HCT116 (cell line): ENCODE measurements at places on chromosomes 1 and 21. TPM values are rescaled to one million over a fixed set of nuclear protein-coding genes. Genes with fewer than 3 reads are reported as not detected.

The TFF3 gene
- total RNA-seq, result 0.22 TPM

The UQCRHL gene
- total RNA-seq, result 2.5 TPM

The NLRP3 gene
- not detected for total RNA-seq

GRCh38 chr1:196305216-196305615 is 303.0 kb downstream of the KCNT2 start:
- H3K4me1 ChIP-seq, result no peaks in the 10 kb centered on the region
- H3K27me3 ChIP-seq, result no peaks in the 10 kb centered on the region
- no peak overlapping the region for H3K27ac ChIP-seq

DNA sequence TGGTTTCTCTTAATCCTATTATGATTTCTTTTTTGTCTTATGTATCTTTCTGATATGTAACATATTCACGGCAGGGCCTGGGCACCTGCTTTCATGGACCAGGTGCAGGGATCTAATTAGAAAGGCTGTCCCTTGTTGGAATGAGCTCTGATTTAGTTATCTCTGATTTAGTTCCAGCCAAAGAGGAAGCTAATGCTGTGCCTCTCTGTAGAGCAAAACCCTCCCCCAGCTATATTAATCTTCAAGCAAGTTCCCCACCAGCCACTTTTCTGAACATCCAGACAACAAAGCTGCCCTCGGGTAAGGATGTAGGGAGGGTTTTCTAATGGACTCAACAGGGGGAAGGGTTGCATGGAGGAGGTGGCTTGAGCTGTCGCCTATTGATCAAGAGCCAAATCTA is 6.1 kb downstream of the TSACC start:
- 0 out of 2 replicates have a peak, but pooled peaks cover 2% of the 10 kb centered on the region for H3K27me3 ChIP-seq
- no peak overlapping the region for H3K4me3 ChIP-seq
- DNase-seq, result no peak
- no peaks in the 10 kb centered on the region for H3K36me3 ChIP-seq

The BPNT1 gene
- 25.2 TPM for total RNA-seq

GRCh38 chr1:161098210-161099068 is at the start of gene KLHDC9:
KLHDC9 (plus strand) TSS chr1:161098361; CDS start chr1:161098536, 175 bp downstream.
- H3K27ac ChIP-seq, result peak within 1 kb of the TSS; percentile 50
- H3K36me3 ChIP-seq, result peaks cover 20% of the 10 kb centered on the region; the same call in 1 of the 2 replicates
- peak within 1 kb of the TSS; percentile 41 for H3K4me3 ChIP-seq
- no peaks in the 10 kb centered on the region for H3K27me3 ChIP-seq
- H3K4me1 ChIP-seq, result peaks cover 26% of the 10 kb centered on the region
- peak; percentile 69 for DNase-seq

DNA sequence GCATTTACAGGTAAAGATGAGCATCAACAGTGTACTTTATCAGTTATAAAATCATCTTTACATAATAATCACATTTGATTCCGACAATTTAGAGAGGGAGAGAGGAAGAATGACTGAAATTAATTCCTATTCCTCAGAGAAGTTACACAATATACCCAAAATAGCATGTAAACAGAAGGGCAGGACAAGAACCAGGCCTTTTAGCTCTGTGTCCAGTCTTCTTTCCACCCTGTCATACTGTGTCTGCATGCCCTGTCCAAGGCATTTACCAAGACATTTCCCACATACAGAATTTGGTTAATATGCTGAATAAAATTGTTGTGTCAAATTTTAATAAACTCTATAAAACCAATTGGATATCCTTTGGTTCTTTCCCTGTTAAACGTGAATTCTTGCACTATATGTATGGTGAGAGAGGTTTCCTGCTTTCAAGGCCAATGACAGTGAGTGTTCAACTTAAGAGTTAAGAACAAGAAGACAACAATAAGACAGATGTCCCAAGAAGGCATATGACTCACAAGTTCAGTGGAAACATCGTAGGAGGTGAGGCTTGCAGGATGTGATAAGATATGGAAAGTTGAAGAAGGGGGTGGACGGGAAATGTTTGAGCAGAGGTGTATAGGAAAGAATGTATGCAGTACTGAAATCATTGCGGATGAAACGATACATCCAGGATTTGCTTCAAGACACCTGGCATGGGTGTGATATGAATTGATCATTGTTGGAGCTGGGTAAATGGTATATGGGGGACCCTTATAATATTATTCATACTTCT is 20.8 kb downstream of the LRRC8B start:
- H3K36me3 ChIP-seq, result no peaks in the 10 kb centered on the region
- H3K27me3 ChIP-seq, result no peaks in the 10 kb centered on the region
- DNase-seq, result peak; percentile 16
- no peaks in the 10 kb centered on the region; the same call in 1 of the 2 replicates for H3K4me1 ChIP-seq
- H3K4me3 ChIP-seq, result no peak overlapping the region

DNA sequence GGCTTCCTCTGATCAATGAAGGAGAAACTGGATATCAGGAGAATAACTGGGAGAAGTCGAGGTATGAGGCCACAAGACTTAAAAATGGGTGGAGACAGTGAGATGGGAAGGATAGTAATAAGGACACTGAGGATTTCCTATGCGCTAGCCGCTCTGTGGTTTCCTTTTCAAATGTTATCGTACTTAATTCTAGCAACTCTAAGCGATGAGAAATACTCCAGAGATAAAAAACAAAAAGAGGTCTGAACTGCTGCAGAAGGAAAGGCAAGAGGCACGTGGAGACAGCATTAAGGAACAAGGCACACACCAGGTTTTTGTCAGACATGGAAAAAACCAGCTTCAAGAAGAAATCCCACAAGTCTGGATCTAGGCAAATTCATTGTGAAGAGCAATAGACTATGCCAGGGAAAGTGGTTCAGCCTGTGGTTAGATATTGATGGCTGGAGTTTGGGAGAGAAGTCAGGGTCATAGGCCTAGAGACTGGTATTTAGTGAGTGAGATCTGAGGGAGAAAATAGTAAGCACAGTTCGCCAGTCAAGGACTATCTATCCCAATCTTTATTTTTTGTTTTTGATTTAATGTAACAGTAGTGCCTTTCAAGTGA is 5.3 kb downstream of the CLCA2 start:
- no peak for DNase-seq
- H3K27ac ChIP-seq, result no peak overlapping the region
- no peaks in the 10 kb centered on the region for H3K27me3 ChIP-seq
- H3K36me3 ChIP-seq, result no peaks in the 10 kb centered on the region

DNA sequence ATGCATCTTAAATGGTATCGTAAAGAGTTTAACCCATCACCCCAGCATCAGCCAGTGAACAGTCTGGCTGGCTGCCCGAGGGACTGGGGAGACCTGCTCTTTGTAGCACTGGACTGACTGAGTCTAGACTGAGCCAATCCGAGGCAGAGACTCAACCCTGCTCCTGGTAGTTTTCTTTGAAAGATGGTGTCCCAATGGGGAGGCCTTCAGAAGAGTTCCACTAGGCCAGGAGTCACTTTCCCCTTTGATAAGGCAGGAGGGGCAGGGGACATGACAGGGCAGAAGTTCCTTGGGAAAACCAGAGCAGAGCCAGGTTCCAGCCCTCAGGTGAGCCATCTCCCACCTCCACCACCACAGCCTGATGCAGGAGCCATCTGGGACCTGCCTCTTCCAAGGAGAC is 203.5 kb downstream of the CAMTA1 start:
- no peak overlapping the region for H3K27ac ChIP-seq
- H3K27me3 ChIP-seq, result no peaks in the 10 kb centered on the region
- no peak overlapping the region for H3K4me3 ChIP-seq
- no peaks in the 10 kb centered on the region for H3K36me3 ChIP-seq
- DNase-seq, result no peak

GRCh38 chr1:198939286-198939685 is 300.4 kb downstream of the PTPRC start:
- peaks cover 8% of the 10 kb centered on the region for H3K4me1 ChIP-seq
- H3K36me3 ChIP-seq, result no peaks in the 10 kb centered on the region
- no peak overlapping the region for H3K4me3 ChIP-seq

GRCh38 chr21:38794978-38795377 is 10.8 kb upstream of the ETS2 start:
- no peaks in the 10 kb centered on the region for H3K27me3 ChIP-seq
- no peak for DNase-seq
- H3K4me3 ChIP-seq, result no peak overlapping the region
- H3K36me3 ChIP-seq, result no peaks in the 10 kb centered on the region
- H3K27ac ChIP-seq, result no peak overlapping the region; the same call in 1 of the 2 replicates
- peaks cover 42% of the 10 kb centered on the region for H3K4me1 ChIP-seq

DNA sequence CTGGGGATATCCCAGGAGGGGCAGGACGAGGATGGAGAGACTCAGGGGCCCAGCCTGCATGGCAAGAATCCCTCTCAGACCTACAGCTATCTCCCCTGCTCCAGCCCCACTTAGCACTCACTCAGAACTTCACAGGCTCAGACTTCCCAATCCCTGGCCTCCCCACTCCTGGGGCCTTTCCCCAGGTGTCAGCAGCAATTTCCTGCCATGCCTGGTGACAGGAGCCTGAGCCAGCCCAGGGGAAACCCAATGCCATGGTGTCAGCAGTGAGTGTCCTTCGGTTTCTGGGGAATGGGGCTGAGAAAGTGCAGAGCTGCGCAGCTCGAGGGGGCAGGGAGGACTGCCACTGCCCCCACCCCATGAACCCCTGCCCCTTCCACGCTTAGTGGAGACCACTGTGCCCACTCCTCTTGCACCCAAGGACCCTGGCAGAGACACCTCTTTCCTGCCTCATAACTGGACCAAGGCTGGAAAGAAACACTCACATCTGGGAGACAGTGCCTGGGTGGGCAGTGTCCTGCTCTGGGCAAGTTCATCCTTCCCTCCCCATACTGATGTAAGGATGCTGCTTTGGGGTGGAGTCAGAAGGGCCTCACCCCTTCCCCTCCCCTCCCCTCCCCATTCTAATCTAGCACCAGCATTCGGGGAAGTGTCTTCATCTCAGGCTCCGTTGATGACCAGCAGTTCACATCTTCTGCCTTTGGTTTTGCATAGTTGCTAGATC is 17.1 kb upstream of the UBL4B start:
- no peak overlapping the region for H3K27ac ChIP-seq
- no peaks in the 10 kb centered on the region for H3K4me1 ChIP-seq
- no peak overlapping the region for H3K4me3 ChIP-seq
- H3K36me3 ChIP-seq, result no peaks in the 10 kb centered on the region

- no peaks in the 10 kb centered on the region for H3K27me3 ChIP-seq
- DNase-seq, result no peak
- no peaks in the 10 kb centered on the region for H3K36me3 ChIP-seq
- no peak overlapping the region for H3K4me3 ChIP-seq
These were observed 40.4 kb downstream of the ZNF691 start for GRCh38 chr1:42886800-42887199.

DNA sequence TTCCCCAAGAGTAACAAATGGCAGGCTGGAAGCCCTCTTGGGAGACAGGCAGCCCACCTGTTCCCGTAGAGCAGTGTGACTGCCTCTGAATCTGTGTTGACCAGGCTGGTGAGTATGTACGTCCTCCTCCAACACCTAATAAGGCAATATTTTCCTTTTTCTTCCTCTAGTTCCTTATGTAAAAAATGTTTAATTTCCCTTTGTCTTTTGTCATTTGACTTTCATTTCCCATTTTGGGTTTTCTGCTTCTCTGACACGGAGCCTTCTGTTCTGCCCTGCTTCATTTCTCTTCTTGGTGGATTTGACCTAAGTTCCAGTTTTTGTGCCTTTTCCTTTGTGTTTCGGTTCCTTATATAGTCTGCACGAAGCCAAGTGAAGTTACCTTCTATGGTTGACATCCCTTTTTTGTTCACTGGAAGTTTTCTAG is 65.8 kb upstream of the ATF3 start:
- DNase-seq, result no peak
- no peak overlapping the region for H3K27ac ChIP-seq
- no peaks in the 10 kb centered on the region for H3K27me3 ChIP-seq
- H3K4me1 ChIP-seq, result no peaks in the 10 kb centered on the region
- no peak overlapping the region for H3K4me3 ChIP-seq
- H3K36me3 ChIP-seq, result no peaks in the 10 kb centered on the region

The OPTC gene
- total RNA-seq, result not detected

- no peak overlapping the region for H3K4me3 ChIP-seq
- no peaks in the 10 kb centered on the region for H3K4me1 ChIP-seq
- no peaks in the 10 kb centered on the region for H3K27me3 ChIP-seq
- no peak for DNase-seq
- H3K27ac ChIP-seq, result no peak overlapping the region
- H3K36me3 ChIP-seq, result no peaks in the 10 kb centered on the region
These were observed 17.6 kb downstream of the OLFML2B start for GRCh38 chr1:162006081-162006480.

The TNFRSF18 gene
- total RNA-seq, result 56.2 TPM

GRCh38 chr1:201553496-201554189 is 14.7 kb downstream of the NAV1 start:
- H3K27me3 ChIP-seq, result no peaks in the 10 kb centered on the region
- H3K4me3 ChIP-seq, result no peak overlapping the region
- H3K4me1 ChIP-seq, result peaks cover 18% of the 10 kb centered on the region
- no peak overlapping the region for H3K27ac ChIP-seq

The CHIT1 gene
- total RNA-seq, result not detected

GRCh38 chr1:64469116-64469976 is 583 bp upstream of the CACHD1 start:
- peak overlapping the region; percentile 72 for H3K27ac ChIP-seq
- H3K27me3 ChIP-seq, result no peaks in the 10 kb centered on the region
- H3K4me1 ChIP-seq, result peaks cover 19% of the 10 kb centered on the region
- no peaks in the 10 kb centered on the region for H3K36me3 ChIP-seq
- DNase-seq, result no peak

DNA sequence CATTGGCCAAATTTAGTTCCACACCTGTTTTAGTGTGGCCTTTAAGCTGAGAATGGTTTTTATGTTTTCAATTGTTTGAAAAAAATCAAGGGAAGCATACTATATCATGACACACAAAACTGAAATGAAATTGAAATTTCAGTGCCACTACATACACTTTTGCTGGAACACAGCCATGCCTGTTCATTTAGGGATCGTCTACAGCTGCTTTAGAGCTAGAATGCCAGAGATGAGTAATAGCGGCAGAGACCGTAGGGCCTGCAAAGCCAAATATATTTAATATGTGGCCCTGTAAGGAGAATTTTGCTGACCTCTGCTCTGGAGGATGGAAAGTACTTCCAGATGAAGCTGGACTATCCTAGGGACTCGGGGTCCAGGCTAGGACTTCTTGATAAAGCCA is 62.5 kb upstream of the LYST start:
- no peak overlapping the region for H3K27ac ChIP-seq
- no peaks in the 10 kb centered on the region for H3K27me3 ChIP-seq
- no peak for DNase-seq

The CALML6 gene
- 2.3 TPM for total RNA-seq

The MAP7D1 gene
- 71.8 TPM for total RNA-seq

The PIGC gene
- total RNA-seq, result 11.9 TPM

GRCh38 chr1:35883635-35884101 is 659 bp downstream of the AGO1 start:
- H3K36me3 ChIP-seq, result no peaks in the 10 kb centered on the region
- peak overlapping the region; percentile 100 for H3K4me3 ChIP-seq
- peak overlapping the region; percentile 80; the same call in 1 of the 2 replicates for H3K27ac ChIP-seq
- H3K27me3 ChIP-seq, result no peaks in the 10 kb centered on the region
- DNase-seq, result no peak

- H3K36me3 ChIP-seq, result no peaks in the 10 kb centered on the region
- H3K27ac ChIP-seq, result no peak overlapping the region
- DNase-seq, result no peak
- no peaks in the 10 kb centered on the region for H3K4me1 ChIP-seq
These were observed 1.1 kb downstream of the ITLN1 start for GRCh38 chr1:160883581-160884513.
